ENCODE measurements at places on chromosomes 12 and 14. TPM values are rescaled to one million over a fixed set of nuclear protein-coding genes. Genes with fewer than 3 reads are reported as not detected.

- no peak for DNase-seq
These were observed 9.5 kb upstream of the BDKRB1 start for GRCh38 chr14:96246539-96246847.

- DNase-seq = no peak
These were observed 26.9 kb downstream of the MYRFL start for GRCh38 chr12:69851976-69852375.

DNA sequence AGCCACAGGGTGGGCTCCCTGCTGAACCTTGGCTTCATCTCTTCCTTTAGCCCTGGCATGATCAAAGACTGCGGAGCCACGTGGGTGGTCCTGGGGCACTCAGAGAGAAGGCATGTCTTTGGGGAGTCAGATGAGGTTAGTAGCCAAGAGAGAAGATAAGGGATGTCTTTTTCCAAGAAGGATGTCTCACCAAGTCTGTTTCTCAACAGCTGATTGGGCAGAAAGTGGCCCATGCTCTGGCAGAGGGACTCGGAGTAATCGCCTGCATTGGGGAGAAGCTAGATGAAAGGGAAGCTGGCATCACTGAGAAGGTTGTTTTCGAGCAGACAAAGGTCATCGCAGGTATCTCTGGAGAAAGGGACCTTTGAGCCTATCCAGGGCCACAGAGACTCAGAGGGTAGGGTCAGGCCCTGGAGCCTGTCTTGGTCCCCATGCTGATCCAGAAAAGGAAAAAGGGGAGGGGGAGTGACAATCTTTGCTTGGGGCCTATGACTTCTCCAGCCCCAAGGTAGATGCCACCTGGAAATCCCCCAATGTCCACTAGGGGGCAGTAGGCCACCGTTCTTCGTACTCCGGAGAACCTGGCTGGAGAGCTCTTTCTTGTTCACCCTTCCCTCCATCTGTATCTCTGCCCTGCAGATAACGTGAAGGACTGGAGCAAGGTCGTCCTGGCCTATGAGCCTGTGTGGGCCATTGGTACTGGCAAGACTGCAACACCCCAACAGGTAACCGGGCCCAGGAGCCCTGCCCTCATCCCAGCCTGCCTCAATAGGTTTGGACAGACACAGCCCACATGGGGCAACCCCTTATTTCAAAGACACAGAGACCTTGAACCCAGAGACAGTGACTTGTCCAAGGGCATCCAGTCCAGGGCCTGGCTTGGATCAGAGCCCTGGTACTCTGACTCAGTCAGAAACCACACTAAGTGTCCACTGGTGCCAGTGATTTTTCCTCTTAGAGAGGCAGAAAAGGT, 2.0 kb downstream of the TPI1 start:
- DNase-seq = peak; percentile 90

DNA sequence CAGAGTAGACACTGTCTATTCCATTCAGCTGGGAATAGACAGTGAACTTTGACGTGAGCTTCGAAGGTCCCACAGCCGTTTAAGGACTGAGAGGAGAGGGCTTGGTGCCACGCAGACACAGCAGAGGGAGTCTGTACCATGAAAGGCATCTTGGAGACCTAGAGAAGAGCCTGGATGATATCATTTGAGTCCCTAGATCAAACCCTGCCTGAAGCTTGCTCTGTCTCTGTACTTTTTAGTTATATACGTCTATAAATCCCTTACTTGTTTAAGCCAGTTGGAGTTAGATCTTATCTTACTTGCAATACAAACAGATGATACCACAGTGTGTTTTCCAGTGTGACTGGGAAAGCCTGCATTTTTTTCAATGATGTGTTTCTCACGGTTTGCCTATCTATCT, 128.9 kb upstream of the RTL1 start:
- DNase-seq = peak; percentile 35

DNA sequence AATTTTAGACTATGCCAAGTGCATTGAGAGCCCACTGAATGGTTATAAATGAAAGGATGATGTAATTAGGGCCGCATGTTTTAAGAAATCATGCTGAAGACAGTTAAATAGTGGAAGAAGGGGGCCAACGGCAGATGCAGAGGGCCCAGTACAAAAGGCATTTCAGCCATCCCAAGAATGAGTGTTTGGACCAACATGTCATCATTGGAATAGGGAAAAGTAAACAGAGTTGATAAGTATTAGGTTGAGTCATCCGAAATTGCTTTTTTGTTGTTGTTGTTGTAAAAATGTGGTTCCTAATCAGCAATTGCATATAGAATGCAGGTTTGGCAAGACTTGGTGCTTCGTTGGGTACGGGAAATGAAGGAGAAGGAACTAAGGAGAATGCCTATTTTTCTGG, 29.5 kb downstream of the BMP4 start:
- no peak for DNase-seq

GRCh38 chr12:92105110-92105509, 40.5 kb downstream of the BTG1 start:
- no peak for DNase-seq

GRCh38 chr12:31002361-31002725, 71.3 kb upstream of the DDX11 start:
- DNase-seq = no peak

- DNase-seq = no peak
These were observed 12.3 kb downstream of the SCARB1 start for GRCh38 chr12:124851342-124851741.

- DNase-seq = no peak
These were observed 39.2 kb upstream of the KRR1 start for GRCh38 chr12:75550401-75551240.

- peak; percentile 83 for DNase-seq
These were observed 486.2 kb downstream of the MED13L start for GRCh38 chr12:115791331-115791730.

DNA sequence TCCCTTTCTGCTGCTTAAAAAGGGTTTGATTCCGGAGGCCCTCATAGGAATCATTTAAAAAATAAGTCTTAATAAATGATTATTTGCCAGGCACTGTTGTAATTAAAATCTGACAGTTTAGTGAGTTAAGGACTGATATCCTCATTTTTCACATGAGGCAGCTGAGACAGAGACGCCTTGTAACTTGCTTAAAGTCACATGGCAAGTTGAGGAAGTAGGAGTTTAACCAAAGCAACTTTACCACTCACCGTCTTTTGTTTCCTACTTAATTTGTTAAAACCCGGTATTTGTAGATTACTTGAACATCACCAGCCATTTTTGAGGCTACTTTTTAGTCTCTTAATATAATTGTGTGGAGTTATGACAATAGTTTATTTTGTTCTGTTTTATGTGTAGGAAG, 2.4 kb downstream of the TIGAR start:
- no peak for DNase-seq

DNA sequence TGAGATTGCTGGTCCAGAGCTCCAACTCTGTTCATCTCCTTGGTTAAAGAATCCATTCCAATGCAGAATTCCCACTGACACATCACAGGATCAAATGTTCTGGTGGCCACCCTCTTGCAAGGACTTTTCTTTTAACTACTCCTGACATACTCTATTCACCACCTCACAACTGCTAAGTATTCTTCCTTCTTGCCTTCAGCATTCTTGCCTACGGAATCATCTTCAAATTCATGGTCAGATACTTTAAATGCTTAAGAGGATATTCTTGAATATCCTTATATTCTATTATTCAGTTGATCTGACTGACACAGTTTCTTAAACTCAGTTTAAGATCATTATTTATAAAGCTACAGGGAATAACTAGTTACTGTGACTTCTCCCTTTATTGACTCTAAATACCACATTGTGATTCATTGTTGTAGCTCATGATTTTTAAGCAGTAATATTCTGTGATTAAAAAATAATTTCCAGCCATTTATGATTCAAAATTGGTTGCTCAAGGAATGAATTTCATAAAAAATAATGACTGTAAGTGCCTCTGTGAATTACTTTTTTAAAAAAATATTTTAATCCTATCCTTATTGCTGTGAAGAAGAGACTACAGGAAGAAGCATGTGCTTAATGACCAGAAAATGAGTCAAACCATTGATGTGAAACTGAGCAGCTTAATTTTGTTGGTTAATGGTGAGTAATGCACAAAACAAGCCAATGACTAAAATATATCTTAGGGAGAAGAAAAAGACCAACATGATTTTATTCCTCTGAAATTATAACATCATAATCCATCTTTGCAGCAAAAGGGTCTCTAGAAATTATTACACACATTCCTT, 207.1 kb downstream of the PIK3C2G start:
- DNase-seq = no peak

- DNase-seq = no peak
These were observed 84.6 kb upstream of the DYNC1H1 start for GRCh38 chr14:101879529-101880336.

- no peak for DNase-seq
These were observed 3.9 kb downstream of the TAOK3 start for GRCh38 chr12:118368821-118369220.

DNA sequence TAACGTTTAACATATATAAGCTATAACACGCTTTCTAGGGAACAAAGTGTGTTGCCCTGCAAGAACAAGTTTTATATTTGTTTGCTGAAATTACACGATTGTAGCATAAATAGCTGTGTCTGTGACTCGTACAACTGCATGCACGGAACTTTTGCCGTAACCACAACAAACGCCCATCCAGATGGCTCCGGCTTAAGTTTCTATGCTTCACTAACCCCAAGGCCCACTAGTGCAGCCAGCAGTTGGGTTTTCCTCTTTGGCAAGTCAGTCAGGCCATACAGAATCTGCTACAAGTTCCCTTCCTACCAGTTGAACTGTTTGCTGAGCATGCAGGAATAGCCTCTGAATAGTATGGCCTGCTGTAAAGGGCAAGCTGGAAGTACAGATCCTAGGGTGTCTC, 12.1 kb downstream of the CSRP2 start:
- no peak for DNase-seq

- no peak for DNase-seq
These were observed 88.7 kb upstream of the RAP1B start for GRCh38 chr12:68521848-68522502.

DNA sequence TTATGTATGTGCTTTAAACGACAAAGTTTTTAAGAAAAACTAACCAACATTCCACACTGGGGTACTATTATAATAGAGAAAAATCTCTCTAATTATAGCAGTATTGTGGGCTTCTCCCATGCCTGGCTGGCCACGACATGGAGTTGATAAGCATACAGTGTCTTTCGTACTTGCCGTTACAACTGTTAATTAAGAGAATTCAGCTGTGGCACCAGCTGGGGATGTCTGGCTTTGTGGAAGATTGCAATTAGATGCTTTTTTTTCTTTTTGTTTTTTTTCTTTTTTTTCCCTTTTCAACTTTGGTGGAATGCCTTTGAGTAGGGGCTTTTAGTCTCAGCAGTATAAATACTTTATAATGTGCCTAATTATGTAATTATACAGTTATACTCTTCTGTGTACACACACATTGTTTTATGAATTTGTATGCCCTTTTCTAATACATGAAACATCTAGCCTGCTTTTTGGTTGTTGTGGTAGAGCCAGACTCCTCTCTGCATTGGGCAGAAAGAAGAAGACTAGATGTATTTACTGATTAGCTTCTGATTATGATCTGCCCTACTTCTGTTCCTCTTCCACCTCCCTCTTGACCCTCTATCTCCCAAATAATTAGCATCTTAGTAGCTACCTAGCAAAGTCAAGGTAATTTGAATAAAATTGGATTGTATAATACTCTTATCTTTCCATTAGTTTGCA, 76.4 kb downstream of the SUSD6 start:
- DNase-seq = no peak

DNA sequence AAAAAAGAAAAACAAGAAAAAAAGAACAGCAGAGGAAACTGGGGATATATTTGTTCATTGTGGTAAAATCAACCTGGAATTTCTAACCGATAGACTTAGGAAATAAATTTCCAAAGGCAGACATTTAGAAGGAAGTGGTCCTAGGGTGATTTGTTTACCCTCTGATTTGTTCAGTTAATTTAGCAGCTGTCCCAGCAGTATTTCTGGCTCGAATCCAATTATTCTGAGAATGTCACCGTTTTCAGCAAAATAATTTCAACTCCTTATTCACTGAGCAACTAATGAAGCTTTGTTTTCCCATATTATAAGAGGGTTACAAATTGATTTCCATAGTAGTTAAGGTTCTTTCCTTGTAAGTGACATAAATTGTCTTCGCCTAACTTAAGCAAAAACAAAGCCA, 285.2 kb upstream of the SYT10 start:
- no peak for DNase-seq

- no peak for DNase-seq
These were observed 114.3 kb upstream of the PCED1B start for GRCh38 chr12:46965137-46965536.

- no peak for DNase-seq
These were observed 89.4 kb downstream of the PAX9 start for GRCh38 chr14:36751106-36751505.

- no peak for DNase-seq
These were observed 30.8 kb downstream of the COA8 start for GRCh38 chr14:103593577-103593976.

DNA sequence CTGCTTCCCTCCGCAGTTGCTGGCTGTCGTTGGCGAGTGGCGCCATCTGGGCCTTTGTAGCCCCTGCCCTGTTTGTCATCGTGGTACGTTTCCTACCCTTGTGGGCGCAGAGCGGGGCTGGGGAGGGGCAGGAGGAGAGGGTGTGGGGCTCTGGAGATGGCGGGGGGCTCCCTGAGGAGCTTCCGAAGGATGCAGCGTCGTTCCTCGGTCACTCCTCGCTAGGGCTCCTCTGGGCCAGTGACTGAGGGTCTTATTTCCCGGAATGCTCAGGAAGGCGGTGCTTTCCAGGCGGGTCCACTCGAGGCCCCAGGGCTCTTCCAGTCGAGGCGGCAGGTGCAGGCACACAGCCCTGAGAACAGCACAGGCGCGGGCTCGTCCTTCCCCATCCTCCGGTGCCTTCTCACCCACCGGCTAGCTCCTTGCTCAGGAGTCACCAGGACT, 167.1 kb downstream of the ADGRD1 start:
- DNase-seq = peak; percentile 67

Gene ENDOU
- 0.24 TPM for total RNA-seq

Gene GPR135
- total RNA-seq = 3.2 TPM

Gene EFCAB11
- 1.9 TPM for total RNA-seq

Gene SERPINA3
- total RNA-seq = 24.5 TPM

Gene SMIM41
- total RNA-seq = not detected

Gene OVCH1
- total RNA-seq = not detected

Gene LIN7A
- total RNA-seq = 17.3 TPM

Gene IL23A
- not detected for total RNA-seq

Gene CFAP251
- 3.8 TPM for total RNA-seq

Gene ARMH4
- total RNA-seq = 6.4 TPM

Gene KRT82
- total RNA-seq = not detected

Gene SLC8A3
- 0.19 TPM for total RNA-seq

Gene RNASE1
- 171 TPM for total RNA-seq

Gene DEGS2
- not detected for total RNA-seq

Gene M6PR
- 87.1 TPM for total RNA-seq
